ENCODE measurements at places on chromosomes 13 and 19. TPM values are rescaled to one million over a fixed set of nuclear protein-coding genes. Genes with fewer than 3 reads are reported as not detected.
A peak's percentile ranks its signal among the peaks of the same experiment; 100 is the strongest.

DNA sequence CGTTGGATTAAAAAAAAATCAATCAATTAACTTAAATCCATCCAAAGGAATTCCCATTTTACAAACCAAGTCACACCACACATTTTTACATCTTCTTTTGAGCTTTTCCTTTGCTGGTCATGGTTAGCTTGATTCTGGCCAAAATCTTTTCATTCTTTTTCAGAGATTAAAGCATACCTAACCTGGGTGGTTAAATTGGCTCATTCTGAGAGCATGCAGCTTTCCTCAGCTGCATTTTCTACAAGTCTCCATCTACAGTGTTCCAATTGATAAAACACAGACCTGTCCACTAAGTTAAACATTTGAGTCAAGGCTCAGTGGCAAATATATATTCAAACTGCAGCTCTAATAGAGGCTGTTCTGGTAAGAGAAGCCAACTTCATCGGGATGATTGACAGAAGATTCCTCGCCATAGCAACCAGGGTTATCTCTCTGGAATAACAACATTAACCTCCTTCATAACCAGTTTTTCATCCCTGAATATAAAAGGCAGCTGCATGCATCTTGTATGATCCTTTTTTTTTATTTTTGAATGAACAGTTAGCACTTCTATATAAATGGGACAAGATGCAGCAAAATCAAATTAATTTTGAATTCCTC lies 106.2 kb downstream of the DNAJC15 start:
- no peak for DNase-seq

Gene PRR12
- 2.0 TPM for total RNA-seq

DNA sequence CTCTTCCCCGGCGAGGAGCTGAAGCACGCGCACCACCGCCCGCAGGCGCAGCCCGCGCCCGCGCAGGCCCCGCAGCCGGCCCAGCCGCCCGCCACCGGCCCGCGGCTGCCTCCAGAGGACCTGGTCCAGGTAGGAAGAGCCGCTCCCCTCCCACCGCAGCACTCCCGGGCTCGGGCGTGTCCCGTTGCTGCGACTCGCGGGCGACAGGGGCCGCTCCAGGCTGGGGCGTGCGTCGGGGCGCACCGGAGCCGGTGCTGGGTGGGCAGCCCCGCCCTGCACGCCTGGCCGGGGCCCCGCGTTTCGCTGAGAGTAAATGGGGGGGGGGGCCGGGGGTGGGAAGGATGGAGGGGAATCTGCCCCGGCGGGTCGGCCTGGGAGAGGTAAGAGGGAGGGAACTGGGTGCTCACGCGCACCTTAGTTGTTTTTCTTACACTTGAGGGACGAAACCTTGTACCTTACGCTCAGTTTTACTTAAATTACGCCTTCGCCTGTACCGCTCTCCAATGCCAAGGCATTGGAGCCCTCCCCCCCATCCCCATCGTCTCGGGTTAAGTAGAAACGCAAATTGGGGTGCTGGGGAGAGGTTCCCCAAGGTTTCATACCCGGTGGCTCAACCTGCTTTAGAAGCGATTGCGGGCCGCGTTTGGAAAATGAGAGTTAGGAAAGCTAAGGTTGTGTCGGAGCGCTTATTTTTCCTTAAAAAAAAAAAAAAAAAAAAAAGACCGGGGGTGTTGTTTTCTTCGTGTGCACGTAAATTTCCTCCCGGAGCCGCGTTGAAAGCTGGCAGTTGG lies 850 bp downstream of the KLF5 start:
- no peak for DNase-seq

- no peak for DNase-seq
Measured at GRCh38 chr19:38433268-38433733, at the start of gene RYR1. RYR1 (plus strand) TSS chr19:38433691; CDS start chr19:38433830, 139 bp downstream.

Gene SNRPD2
- 324 TPM for total RNA-seq

Gene CDX2
- total RNA-seq: not detected

Gene SSC5D
- total RNA-seq: 0.13 TPM

DNA sequence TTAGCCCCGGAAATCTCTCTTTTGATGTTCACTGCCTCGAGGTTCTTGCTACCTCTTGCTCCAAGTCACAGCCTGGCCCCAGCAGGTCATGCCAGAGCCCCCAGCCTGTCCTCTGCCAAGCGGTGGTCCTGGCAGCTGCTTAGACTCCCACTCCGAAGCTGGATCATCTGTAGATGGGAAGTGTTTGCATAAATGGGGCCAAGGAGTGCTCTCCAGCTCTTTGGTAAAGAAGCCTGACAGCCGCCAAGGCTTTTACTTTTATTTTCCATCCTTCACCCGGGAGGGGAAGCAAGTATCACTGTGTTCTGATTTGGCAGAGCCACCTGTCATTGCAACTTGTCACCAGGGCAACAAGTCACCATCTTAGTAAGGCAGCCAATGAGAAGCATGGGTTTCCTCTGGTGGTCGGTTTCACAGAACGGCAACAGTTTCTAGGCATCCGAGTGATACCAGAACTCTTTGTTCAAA lies 10.6 kb upstream of the RETN start:
- no peak for DNase-seq

Gene LRP3
- 12.0 TPM for total RNA-seq

DNA sequence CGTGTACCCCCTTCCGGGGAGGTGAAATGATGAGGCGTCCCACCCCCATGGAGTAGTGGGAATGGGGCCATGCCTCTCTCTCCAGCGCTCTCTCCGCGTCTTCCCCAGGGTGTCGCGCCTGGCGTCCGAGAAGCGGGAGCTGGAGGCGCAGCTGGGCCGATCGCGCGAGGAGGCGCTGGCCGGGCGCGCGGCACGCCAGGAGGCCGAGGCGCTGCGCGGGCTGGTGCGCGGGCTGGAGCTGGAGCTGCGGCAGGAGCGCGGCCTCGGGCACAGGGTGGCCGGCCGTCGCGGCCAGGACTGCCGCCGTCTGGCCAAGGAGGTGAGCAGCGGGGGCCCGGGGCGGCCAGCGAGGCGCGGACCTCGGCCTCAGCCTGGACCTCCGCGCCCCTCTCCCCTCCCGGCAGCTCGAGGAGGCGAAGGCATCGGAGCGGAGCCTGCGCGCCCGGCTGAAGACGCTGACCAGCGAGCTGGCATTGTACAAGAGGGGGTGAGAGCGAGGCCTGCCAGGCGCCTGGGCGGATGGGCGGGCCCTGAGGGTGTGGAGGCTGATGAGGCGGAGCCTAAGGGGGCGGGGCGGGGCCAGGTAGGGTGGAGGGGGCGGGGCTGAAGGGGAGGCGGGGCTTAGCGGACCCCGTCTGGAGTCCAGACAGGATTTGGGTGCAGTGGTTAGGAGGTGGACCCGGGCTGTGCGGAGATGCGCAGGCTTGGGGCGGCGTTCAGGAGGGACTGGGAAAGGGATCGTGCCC lies 7.7 kb downstream of the PGLYRP1 start:
- DNase-seq: no peak

DNA sequence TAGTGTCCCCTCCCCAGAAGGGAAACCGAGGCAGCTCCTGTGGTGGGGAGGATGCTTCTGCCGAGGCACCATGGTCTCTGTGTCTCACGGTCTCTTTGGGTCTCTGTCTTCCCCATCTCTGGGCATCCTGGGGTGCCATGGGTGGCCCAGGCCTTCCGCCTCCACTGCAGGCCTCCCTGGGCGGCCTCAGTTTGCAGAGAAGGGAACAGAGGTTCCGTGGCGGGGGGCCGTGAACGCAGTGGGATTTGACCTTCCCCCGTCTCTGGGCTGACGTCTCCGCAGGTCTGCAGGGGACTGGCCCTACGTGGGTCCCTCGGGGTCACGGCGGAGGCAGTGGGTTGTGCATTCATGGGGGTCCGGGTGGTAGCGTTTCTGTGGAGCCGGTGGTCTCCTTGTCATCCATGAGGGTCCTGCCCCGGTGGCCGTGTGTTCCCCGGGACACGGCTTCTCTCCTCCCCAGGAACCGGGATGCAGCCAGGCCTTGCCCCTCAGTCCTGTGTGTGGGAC lies 4.6 kb downstream of the EFNA2 start:
- DNase-seq: no peak

Gene TIMM44
- total RNA-seq: 51.6 TPM

GRCh38 chr19:33216198-33216830 lies 9.3 kb downstream of the SLC7A10 start:
- no peak for DNase-seq

DNA sequence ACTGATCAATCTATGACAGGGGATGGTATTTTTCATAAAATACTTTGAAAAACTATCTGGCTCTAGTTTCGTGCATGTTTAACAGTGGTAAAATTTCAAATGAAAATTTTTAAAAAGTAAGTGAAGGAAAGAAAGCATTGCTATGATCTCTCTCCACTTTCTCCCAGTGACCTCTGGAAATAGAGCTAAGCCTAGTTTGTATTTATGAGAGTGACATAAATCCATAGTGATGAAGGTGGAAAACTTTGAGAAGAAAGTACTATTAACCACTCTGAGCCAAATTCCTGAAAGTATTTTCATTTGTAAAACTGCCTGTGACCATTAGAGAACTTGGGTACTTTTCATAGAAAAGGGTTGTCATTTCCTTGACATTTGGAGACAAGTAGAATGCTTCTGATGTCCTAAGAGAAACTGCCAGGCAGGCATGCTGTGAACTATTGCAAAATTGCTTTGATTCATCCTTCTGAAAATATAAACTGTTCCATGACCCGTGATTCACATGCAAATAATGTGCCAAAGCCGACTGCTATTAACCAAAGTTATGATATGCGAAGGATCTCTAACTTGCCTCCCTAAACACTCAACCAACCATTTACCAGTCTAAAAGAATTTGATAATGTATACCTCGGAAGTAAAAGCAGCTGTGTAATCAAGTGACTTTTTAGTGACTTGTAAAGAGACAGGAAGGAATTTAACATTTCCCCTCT lies 133.2 kb downstream of the VWA8 start:
- DNase-seq: peak; percentile 37

Gene PRX
- total RNA-seq: 1.0 TPM

Gene ZNF625
- total RNA-seq: 12.9 TPM

Gene TRMT1
- total RNA-seq: 39.2 TPM

Gene PSG2
- total RNA-seq: not detected
